Stimulated activated CD4-positive, alpha-beta T cell treated with anti-CD3 and anti-CD28 coated beads, TNF-alpha, amount 100 ng/mL, for 48 hours (primary cell): ENCODE measurements at places on chromosomes 1 and 21.
A peak's percentile ranks its signal among the peaks of the same experiment; 100 is the strongest.

- DNase-seq, result peak; percentile 13
Observed at GRCh38 chr1:100896481-100896982, 642 bp downstream of the SLC30A7 start.

DNA sequence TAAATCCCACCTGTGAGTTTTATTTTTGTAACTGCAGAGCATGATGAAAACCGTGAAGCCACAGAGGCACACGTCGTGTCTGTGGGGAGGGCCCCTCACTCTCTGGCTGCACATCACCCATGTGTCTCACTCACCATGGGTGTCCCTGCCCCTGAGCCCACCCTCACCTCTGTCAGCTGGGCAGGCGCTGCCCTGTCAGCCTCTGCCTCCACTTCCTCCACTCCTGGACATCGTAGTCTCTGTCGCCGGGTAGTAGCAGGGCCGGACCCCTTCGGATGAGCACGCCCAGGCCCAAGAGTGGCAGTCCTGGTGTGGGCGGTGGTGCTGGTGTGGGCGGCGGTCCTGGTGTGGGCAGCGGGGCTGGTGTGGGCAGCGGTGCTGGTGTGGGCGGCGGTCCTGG lies 37.3 kb downstream of the COL18A1 start:
- no peak for DNase-seq

DNA sequence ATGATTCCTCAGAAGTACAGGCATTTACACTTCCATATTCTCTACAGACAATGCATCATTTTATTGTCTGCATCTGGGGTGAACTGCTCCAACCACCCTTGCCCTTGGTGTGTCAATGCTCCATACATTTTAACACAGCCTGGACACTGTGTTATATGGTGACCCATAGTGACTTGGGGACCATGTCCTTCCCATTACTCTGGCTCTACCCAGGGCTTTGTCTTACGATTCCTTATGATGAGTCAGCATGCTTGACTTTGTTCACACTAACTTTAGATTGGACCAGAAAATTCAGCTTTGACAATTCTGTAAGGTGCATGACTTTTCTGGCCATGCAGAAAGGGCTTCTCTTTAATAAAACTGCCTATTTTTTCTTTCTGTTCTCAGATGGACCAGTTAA lies 6.8 kb upstream of the OVAAL start:
- DNase-seq, result no peak

- DNase-seq, result no peak
Observed at GRCh38 chr21:28632755-28633408, 359.8 kb downstream of the LTN1 start.

DNA sequence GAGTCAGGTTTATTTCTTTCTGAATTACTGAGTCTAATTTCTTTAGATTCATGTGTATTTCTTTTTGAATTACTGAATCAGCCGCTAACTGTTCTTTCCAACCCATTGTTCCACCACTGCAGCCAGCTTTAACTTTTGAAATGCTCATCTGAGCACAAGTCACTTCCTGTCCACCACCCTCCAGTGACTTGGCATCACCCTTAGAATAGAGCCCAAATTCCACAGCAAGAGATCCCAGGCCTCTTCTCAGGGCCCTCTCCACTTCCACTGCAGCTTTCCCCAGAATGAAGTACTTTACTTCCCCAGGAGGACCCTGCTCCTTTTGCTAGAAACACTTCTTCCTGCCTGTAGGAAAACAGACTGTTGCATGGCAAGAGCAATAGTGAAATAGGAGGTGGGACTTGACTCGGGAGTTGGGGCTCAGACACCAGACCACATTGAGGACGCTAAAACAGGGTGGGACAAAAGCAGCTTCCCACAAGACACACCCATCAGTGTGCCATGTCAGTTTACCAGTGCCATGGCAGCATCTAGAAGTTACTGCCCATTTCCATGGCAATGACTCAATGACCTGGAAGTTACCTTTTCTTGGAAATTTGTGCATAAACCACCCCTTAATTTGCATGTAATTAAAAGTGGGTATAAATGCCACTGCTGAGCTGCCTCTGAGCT lies 56.5 kb upstream of the ADAR start:
- no peak for DNase-seq

GRCh38 chr1:119068427-119068826 lies 72.0 kb downstream of the WARS2 start:
- DNase-seq, result no peak

DNA sequence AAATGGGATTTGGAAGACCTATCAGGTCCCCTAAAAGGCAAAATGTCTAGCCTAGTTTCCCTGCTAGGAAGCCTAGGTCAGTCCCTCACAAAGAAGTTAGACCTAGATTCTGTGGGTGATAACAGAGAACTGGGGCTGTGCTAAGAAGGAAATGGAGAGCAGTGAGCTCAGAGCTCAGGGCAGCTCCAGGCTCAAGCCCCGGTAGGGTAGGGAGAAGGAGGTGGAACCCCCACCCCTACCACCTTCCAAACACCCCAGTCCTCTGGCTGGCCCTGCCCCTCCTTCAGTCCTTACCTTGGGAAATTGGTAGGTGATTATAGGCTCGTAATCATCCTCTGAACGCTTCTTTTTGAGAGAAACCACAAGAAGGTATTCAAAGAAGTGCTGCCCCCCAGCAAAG lies 1.1 kb downstream of the DENND2D start:
- no peak for DNase-seq

- DNase-seq, result no peak
Observed at GRCh38 chr1:82377201-82377884, 576.6 kb downstream of the ADGRL2 start.

DNA sequence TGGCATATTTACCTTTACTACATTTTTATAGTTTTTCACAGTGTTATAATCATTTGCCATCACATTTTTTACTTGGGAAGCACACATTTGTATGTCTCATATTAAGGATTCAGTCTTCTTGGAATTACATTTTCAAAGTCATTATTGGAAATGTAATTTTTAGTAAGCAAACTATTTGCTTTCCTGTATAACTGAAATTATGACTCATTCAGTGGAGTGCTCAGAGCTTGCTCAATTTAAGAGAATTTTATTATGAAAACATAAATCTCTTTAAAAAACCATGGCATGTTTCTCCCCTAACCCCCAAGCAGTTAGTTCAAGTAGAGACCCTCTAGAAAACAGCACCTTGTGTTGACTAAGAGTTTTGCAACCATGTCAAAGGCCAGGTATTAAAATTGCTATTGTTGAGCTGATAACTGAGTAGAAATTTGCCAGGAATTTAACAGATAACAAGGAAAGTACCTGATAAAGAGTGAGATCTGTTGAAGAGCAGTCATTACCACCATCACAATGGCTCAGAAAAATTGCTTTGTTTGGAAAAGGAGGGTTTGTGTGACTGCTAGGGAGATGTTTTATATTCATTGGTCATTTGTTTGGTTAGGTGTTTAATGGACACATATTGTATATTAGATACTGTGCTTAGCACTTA lies 105.9 kb downstream of the KCNK2 start:
- no peak for DNase-seq

GRCh38 chr1:102120910-102121309 lies 124.2 kb upstream of the OLFM3 start:
- DNase-seq, result no peak

DNA sequence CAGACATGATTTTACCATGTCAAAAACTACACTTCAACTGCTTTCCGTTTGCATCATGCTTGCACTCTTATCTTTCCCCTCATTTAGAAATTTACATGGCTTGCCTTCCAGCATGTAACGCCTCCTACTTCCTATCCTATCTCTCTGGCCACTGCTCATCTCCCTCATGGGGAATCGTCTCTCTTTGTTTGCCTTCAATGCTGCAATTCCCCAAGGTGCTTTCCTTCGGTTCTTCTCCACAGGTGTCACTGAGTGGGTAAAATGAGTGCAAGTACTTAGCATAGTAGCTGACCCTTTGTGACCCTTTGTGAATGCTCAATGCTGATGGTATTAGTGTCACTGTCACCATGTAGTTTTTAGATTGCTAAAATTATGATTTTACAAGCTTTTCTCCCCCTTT lies 63.1 kb downstream of the APP start:
- no peak for DNase-seq

- DNase-seq, result no peak
Observed at GRCh38 chr1:178518894-178519293, 6.0 kb downstream of the TEX35 start.

DNA sequence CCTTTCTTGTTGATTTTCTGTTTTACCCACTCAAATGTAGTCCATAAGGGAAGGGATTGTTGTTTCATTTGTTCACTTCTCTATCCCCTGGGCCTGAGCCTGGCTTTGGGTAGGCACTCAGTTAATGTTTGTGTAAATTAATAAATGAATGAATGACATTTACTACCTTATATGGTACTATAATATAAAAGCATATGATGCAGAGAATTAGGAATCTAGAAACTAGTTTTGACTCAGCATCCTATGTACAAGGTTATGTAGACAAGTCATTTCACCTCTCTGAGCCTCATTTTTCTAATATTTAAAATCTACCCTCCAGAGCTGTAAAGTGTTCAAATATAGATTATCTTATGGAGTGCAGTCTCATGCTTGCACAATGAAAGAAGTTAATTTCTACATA lies 68.9 kb upstream of the S1PR1 start:
- DNase-seq, result no peak

- DNase-seq, result no peak
Observed at GRCh38 chr1:220250681-220251080, 21.6 kb downstream of the RAB3GAP2 start.

- no peak for DNase-seq
Observed at GRCh38 chr1:87869567-87869966, 540.9 kb downstream of the LMO4 start.

- no peak for DNase-seq
Observed at GRCh38 chr1:51989582-51990477, 670 bp downstream of the RAB3B start.

DNA sequence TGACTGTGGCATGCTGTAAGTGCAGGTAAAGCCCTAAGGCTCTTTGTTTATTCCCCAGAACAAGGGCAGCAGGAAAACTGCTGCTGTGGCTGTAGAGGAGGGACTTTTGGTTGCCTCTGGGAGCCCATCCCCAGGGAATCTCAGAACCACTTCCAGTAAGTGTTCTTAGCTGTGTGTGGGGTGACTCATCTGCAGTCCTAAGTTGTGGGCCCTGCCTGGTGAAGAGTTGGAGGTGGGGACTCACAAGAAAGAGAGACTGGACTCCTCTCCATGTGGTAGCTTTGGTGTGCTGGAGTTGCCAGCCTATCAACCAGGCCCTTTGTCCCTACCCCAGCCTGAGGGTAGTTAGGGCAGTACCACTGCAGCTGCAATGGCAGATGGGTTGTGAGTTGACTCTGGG lies 24.0 kb upstream of the DENND1B start:
- DNase-seq, result no peak

DNA sequence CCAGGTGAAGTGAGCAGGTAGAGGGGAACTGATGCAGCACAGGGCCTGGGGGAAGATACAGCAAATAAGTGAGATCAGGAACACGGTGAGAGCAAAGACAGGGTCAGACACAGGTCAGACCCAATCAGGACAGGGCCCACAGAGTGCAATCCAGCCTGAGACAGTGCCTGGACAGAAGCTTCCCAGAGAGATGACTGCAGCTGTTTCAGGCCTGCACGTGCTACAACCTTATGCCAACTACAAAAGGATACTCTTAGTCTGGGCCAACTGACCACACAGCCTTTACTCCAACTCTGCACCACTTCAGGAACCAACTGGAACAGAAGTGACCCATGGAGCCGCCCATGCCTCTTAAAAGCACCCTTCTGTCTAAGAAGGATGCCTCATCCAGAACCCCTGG lies 228.0 kb downstream of the TOMM20 start:
- no peak for DNase-seq
